ENCODE measurements at places on chromosomes 1 and 21.

DNA sequence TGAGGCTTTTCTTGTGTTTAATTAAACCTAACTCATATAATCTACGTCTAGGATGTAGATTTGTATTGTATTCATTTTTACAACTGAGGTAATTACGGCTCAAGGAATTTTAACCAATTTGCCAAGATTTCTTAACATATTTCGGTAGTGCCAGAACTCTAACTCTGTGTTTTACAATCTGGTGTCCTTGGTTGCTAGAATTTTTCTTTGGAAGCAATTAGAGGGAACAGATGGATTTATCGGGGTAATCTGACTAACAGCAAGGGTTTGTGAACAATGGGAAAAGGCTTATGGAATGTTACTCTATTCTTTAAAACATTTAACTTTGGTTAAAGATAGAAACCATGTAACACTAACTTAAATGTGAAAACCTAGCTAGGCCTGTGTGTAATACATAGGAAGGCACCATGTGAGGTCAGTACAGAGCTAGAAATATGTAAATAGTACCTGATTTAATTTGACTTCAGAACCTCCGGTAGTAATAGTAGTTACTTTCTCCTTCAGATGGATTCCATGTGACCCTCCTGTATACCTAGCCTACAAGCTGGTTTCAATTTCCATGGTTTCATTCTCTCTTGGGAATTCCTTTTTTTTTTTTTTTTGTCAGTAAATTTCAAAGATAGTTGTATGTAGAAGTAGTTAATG is 1.2 kb downstream of the MTF2 start:
- DNase-seq: peak; percentile 45

DNA sequence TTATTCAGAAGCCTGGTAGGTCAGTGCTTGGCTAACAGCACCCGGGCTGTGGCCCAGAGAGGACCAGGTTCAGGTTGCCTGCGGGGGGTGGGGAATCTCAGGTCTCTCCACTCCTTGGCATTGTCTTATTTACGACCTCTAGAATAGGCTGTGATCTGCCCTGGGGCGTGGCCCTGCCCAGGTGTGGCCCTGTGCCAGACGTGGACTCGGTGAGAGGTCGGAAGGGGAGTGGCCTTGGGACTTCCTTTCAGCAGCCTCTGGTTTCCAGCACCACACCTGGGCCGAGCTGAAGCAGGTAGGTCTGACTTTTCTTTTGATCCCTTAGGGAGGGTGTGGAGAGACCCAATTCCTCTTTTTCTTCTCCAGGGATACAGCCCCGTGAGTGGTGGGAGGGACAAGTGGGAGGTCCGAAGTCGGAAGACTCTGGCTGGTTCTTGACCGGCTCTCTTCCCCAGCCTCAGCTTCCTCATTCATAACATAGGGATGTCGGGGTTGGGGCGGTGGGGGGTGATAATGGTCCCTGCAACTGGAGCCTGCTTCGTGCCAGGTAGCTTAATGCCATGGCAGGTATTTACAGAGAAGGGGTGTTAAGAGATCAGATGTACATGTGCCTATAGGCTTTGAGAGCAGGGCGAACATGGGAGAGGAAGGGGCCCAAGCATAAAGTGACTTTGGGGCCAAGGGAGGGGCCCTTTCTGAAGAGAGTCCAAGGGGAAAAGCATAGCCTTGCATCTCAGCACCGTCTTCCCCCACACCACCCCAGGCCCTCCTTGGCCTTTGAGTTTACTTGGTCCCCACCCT is 16.5 kb downstream of the ACOT11 start:
- peak; percentile 90 for DNase-seq

GRCh38 chr1:153628638-153629342 is 556 bp downstream of the S100A1 start:
- DNase-seq: no peak

GRCh38 chr21:43864313-43864961 is 586 bp upstream of the AGPAT3 start:
- no peak for DNase-seq

GRCh38 chr1:54861070-54861761 is 25.8 kb downstream of the DHCR24 start:
- DNase-seq: no peak

Data from DMS79 (cell line).